Neural progenitor cell (in vitro differentiated cells): ENCODE measurements at places on chromosomes 1 and 21. TPM values are rescaled to one million over a fixed set of nuclear protein-coding genes. Genes with fewer than 3 reads are reported as not detected.

DNA sequence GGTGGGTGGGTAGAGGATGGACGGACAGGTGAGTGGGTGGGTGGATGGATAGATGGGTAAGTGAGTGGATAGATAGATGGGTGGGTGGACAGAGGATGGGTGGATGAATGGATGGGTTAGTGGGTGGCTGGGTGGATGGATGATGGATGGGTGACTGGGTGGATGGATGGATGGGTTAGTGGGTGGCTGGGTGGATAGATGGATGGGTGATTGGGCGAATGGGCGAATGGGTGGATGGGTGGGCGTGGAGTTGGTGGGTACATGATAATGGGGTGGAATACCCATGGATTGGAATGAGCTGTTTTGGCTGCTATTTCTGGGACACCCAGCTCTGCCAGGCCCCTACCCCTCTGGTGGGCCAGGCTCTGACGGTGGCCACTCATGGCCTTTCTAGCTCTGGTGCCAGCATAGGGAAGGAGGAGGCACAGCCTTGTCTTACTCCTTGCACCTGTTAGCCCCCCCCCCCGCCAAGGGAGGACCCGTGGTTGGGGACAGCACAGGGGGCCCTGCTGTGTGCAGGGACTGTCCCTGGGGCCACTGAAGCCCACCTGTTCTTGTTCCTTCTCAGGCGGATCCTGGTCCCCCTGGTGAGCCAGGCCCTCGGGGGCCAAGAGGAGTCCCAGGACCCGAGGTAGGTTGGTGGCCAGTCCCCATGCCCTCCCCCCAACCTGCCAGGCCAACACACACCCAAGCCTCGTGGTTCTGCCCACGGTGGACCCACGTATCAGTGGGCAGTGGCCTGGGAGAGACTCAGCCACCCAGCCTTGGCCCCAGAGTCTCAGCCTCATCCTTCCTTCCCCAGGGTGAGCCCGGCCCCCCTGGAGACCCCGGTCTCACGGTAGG, 26.4 kb downstream of the COL6A2 start:
- H3K4me3 ChIP-seq = no peak overlapping the region
- no peaks in the 10 kb centered on the region for H3K27me3 ChIP-seq
- H3K4me1 ChIP-seq = peaks cover 9% of the 10 kb centered on the region
- no peak for DNase-seq
- H3K36me3 ChIP-seq = no peaks in the 10 kb centered on the region
- H3K27ac ChIP-seq = no peak overlapping the region

- H3K27me3 ChIP-seq = no peaks in the 10 kb centered on the region
- H3K4me1 ChIP-seq = peaks cover 4% of the 10 kb centered on the region
- H3K27ac ChIP-seq = no peak overlapping the region
- H3K4me3 ChIP-seq = no peak overlapping the region
- DNase-seq = no peak
Measured at GRCh38 chr1:168468822-168469221, 75.0 kb downstream of the XCL2 start.

GRCh38 chr1:87642581-87643221, 314.0 kb downstream of the LMO4 start:
- no peaks in the 10 kb centered on the region for H3K27me3 ChIP-seq
- H3K27ac ChIP-seq = no peak overlapping the region
- peak; percentile 74 for DNase-seq
- peaks cover 35% of the 10 kb centered on the region for H3K4me1 ChIP-seq

GRCh38 chr1:24248859-24249258, 61.8 kb upstream of the IFNLR1 start:
- no peaks in the 10 kb centered on the region for H3K4me1 ChIP-seq
- no peaks in the 10 kb centered on the region for H3K27me3 ChIP-seq
- H3K36me3 ChIP-seq = no peaks in the 10 kb centered on the region
- DNase-seq = no peak

- DNase-seq = peak; percentile 44
- H3K4me1 ChIP-seq = peaks cover 61% of the 10 kb centered on the region
- H3K4me3 ChIP-seq = peak overlapping the region; percentile 81
- no peaks in the 10 kb centered on the region for H3K36me3 ChIP-seq
- peaks cover 14% of the 10 kb centered on the region for H3K27me3 ChIP-seq
Measured at GRCh38 chr1:116375887-116376728, 3.1 kb downstream of the ATP1A1 start.

DNA sequence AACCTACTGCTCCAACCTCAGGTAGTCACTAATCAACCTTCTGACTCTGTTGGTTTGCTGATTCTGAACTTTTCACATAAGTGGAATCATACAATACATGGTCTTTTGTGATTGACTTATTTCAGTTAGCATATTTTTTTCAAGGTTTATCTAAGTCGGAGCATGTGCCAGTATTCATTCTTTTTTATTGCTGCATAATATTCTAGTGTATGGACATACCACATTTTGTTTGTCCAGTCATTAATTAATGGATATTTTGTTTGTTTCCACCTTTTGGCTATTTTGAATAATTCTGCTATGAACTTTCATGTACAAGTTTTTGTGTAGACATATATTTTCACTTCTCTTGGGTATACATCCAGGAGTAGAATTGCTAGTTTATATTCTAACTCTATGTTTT, 53.0 kb upstream of the LRRN2 start:
- DNase-seq = no peak
- no peaks in the 10 kb centered on the region for H3K4me1 ChIP-seq
- no peak overlapping the region for H3K4me3 ChIP-seq
- peaks cover 4% of the 10 kb centered on the region for H3K27me3 ChIP-seq
- H3K27ac ChIP-seq = no peak overlapping the region
- H3K36me3 ChIP-seq = no peaks in the 10 kb centered on the region

DNA sequence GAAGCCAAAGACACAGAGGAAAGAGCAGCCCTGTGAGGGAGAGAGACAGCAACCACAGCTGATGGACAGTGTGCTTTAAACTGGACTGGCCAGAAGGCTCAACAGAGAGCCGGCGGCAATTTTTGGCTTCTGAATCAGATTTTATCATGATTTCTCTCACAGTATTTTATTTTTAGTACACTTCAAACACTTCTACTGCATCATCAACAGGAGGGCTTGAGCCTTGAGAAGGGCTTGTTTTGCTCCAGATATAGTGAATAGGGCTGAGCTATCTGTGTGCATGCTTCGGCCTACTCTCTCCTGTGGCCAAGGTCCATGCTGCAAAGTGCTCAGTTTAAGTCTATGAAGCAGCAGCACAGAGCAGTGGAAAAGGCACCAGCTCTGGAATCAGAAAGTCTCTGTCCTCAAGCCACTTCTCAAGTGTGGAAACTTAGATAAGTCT, 33.3 kb downstream of the ADCY10 start:
- no peaks in the 10 kb centered on the region for H3K36me3 ChIP-seq
- H3K4me3 ChIP-seq = no peak overlapping the region
- no peaks in the 10 kb centered on the region for H3K4me1 ChIP-seq

GRCh38 chr1:226100436-226101391, 38.2 kb downstream of the H3-3A start:
- no peaks in the 10 kb centered on the region for H3K36me3 ChIP-seq
- peak; percentile 70 for DNase-seq
- H3K27ac ChIP-seq = no peak overlapping the region
- H3K4me3 ChIP-seq = peak overlapping the region; percentile 47
- peaks cover 28% of the 10 kb centered on the region for H3K27me3 ChIP-seq

DNA sequence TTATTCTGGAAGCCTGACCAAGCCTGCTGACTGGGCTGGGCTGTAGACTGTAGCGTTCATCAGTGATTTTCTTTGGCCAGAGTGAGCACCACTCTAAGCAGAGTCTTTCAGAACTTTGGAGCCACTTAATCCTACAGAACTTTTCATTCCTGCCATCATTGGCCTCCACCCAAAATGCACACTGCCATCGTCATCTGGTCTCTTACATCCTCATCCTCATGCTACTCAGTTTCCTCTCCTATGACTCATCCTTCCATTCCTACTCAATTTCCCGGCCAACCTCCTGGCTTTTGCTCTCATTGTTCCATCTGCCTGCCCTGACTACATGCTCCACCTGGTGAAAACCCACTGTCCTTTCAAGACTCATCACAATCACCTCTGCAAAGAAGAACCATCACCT, 233.8 kb upstream of the USP25 start:
- H3K4me1 ChIP-seq = no peaks in the 10 kb centered on the region
- H3K36me3 ChIP-seq = no peaks in the 10 kb centered on the region
- no peak overlapping the region for H3K27ac ChIP-seq
- DNase-seq = no peak
- no peaks in the 10 kb centered on the region for H3K27me3 ChIP-seq
- no peak overlapping the region for H3K4me3 ChIP-seq

GRCh38 chr1:88472714-88473113, 211.4 kb upstream of the PKN2 start:
- H3K4me1 ChIP-seq = no peaks in the 10 kb centered on the region
- H3K27ac ChIP-seq = no peak overlapping the region
- DNase-seq = no peak
- H3K27me3 ChIP-seq = no peaks in the 10 kb centered on the region
- no peak overlapping the region for H3K4me3 ChIP-seq
- no peaks in the 10 kb centered on the region for H3K36me3 ChIP-seq

- no peaks in the 10 kb centered on the region for H3K27me3 ChIP-seq
- no peak overlapping the region for H3K4me3 ChIP-seq
- H3K27ac ChIP-seq = no peak overlapping the region
- no peaks in the 10 kb centered on the region for H3K4me1 ChIP-seq
- no peak for DNase-seq
Measured at GRCh38 chr1:31653717-31654473, 9.2 kb upstream of the PEF1 start.

DNA sequence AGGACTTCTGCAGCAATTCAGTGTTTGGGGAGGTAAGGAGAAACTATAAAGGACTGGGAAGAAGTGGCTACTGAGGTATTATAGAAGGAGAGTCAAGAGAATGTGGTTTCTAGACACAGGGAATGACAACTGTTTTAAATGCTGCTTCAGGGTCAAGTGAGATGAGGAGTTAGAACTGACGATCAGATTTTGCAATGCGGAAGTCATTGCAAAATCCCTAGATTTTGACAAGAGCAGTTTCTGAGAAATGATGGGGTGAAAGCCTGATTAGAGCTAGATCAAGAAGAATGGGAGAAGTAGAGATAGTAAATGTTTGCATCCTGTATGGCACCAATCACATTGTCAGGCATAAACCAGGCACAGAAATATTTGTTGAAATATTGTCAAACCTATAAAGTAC, 4.7 kb upstream of the TSNAX start:
- DNase-seq = no peak
- H3K4me1 ChIP-seq = peaks cover 4% of the 10 kb centered on the region
- H3K27ac ChIP-seq = no peak overlapping the region

DCST1 gene
- total RNA-seq = not detected in 2 replicates

TRAF5 gene
- 28.3 and 36.0 TPM in 2 replicates for total RNA-seq

CASQ1 gene
- 0.50 TPM in 1 of 2 replicates, not detected in the other for total RNA-seq
